Posterior vena cava (tissue), 2 donors: ENCODE measurements at places on chromosomes 11 and 22. TPM values are rescaled to one million over a fixed set of nuclear protein-coding genes. Genes with fewer than 3 reads are reported as not detected.
A peak's percentile ranks its signal among the peaks of the same experiment; 100 is the strongest.

The C11orf87 gene
- total RNA-seq, result not detected

- DNase-seq, result no peak
These were observed 8.2 kb downstream of the PATL1 start for GRCh38 chr11:59660621-59661020.

The OR52D1 gene
- not detected for total RNA-seq

The GLYATL1 gene
- total RNA-seq, result not detected

DNA sequence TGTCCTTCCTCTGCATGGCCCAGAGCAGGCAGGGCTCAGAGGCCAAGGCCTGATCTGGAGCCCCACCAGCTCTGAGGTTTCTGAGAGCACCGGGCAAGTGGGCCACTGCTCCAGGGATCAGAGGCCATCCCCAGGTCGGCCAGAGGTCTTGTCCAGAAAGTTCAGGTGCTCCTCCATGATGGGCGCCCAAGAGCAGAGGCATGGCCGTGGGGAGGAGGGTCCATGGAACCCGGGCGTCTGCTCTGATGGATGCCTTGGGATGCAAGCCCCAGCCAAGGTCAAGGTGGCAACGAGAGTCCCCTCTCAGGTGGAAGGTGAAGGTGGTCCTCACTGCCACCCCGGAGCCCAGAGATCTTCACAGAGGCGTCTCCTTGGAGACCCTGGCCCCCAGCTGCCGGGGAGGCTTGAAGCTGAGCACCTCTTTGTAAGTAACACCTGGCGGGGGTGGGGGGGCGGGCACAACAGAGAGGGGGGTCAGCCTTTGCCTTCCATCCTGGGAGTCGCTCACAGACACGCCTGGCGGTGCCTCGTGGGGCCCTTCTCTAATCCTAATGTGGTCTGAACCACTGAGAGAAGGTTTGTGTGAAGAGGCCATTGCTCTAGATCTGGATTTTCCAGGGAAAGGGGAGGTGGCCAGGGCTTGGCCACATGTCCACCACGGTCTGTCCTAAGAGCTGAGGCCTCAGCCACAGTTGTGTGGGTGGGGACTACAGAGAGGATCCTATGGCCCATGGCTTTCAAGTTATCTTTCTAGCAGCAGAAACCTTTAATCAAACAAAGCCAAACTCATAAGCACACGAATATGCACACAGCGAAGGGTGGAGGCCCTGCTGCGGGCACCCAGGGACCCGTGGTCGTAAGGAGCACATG is 2.2 kb upstream of the HDAC10 start:
- no peak for DNase-seq

The CEP126 gene
- total RNA-seq, result 9.5 TPM

DNA sequence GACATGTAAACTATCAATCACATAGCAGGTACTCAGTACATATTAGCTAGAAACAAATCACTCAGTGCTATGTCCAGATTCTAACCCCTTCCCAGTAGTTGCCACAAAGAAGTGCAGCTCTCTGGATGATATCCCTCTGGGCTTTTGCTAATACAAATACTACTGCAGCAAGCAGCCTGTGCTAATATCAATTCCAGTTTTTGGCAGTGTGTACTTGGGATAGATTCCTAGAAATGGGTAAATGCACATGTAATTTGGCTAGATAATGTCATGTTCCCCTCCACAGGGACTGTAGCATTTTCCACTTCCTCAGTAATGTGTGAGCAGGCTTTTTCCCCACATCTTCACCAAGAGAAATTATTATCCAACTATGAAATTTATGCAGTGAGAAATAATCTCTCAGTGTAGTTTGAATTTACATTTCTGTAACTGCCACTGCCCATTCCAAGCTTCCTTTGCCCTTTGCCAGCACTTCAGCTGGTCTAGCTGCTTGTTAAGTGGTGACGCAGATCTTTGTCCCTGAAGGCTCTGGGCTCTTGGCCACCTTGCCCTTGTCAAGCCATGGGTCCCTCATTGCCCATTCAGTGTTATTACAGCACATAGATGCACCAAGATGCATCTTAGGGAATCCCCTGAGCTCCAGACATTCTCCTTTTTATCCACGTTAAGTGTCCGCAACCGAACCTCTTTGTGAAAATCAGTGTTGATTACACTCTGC is 107.1 kb upstream of the CLPB start:
- DNase-seq, result no peak

- DNase-seq, result peak; percentile 76
These were observed 1.1 kb downstream of the TAF1D start for GRCh38 chr11:93740031-93740729.

GRCh38 chr11:8333811-8334401 is 70.2 kb upstream of the LMO1 start:
- DNase-seq, result no peak

- DNase-seq, result no peak
These were observed 39.3 kb downstream of the EFCAB6 start for GRCh38 chr22:43772831-43773230.

The NCAM1 gene
- 134 TPM for total RNA-seq

The MICAL3 gene
- 106 TPM for total RNA-seq

DNA sequence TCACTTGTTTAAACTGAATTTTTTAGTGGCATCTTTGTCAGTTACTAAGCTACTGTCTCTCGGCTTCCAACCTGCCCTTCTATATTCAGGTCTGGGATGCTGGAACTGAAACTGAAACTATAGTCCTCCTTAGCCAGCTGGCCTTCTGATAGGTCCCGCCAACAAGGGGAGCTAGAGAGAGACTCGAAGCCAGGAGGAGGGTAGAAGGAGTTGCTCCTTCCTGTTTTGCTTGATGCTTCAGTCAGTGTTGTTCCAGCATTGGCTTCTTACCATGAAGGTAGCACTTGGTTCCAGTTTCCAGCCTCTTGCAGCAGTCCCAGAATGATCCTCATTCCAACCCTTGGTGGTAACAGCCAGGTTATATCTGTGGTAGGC is 32.9 kb upstream of the HORMAD2 start:
- DNase-seq, result no peak

GRCh38 chr11:69217276-69218105 is 61.8 kb downstream of the SMIM38 start:
- peak; percentile 59 for DNase-seq

The C11orf71 gene
- total RNA-seq, result 4.1 TPM

The MIOX gene
- total RNA-seq, result not detected

DNA sequence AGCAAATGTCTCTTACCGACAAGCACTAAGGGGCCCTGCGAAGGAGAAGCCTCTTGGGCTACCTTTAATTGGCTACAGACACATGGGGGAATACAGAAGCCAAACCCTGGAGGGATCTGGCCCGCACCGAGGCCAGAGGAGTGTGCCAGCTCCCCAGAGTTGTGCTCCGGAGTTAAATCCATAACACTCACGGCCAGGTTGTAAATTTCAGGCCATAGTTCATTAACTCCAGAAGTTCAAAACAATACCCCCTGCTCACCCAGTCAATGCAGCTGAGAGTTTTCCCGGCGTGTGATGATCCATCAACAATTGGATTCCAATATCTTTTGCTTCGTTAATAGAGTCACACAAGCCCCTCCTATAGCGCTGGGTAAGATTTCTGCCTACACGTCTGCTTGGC is 371.5 kb downstream of the NXPE2 start:
- DNase-seq, result no peak
